ENCODE measurements at places on chromosomes 5 and 9. TPM values are rescaled to one million over a fixed set of nuclear protein-coding genes. Genes with fewer than 3 reads are reported as not detected.

KIAA0825 gene
- 6.3 TPM for total RNA-seq

SPINK1 gene
- 12.7 TPM for total RNA-seq

PTGES gene
- total RNA-seq, result 3.2 TPM

ZNF483 gene
- total RNA-seq, result 7.5 TPM

ANKRD34B gene
- 2.8 TPM for total RNA-seq

DNM1 gene
- total RNA-seq, result 9.0 TPM

SPRY4 gene
- total RNA-seq, result 28.9 TPM

ADAMTSL2 gene
- total RNA-seq, result 17.3 TPM

GRCh38 chr9:138016406-138017187 lies 139.0 kb downstream of the CACNA1B start:
- H3K27ac ChIP-seq, result no peak overlapping the region
- DNase-seq, result peak; percentile 58
- no peak overlapping the region for H3K4me3 ChIP-seq

GRCh38 chr5:39437467-39437866 lies 12.7 kb upstream of the DAB2 start:
- H3K27ac ChIP-seq, result no peak overlapping the region
- H3K36me3 ChIP-seq, result no peaks in the 10 kb centered on the region
- H3K27me3 ChIP-seq, result no peaks in the 10 kb centered on the region
- H3K4me3 ChIP-seq, result no peak overlapping the region

GRCh38 chr5:43390471-43390870 lies 21.7 kb downstream of the CCL28 start:
- no peak overlapping the region for H3K4me3 ChIP-seq
- H3K27ac ChIP-seq, result no peak overlapping the region
- no peaks in the 10 kb centered on the region for H3K27me3 ChIP-seq
- H3K4me1 ChIP-seq, result no peaks in the 10 kb centered on the region

GRCh38 chr5:10678244-10678643 lies 82.8 kb downstream of the DAP start:
- H3K4me3 ChIP-seq, result no peak overlapping the region
- H3K27ac ChIP-seq, result no peak overlapping the region
- H3K36me3 ChIP-seq, result peaks cover 64% of the 10 kb centered on the region
- no peaks in the 10 kb centered on the region for H3K4me1 ChIP-seq

DNA sequence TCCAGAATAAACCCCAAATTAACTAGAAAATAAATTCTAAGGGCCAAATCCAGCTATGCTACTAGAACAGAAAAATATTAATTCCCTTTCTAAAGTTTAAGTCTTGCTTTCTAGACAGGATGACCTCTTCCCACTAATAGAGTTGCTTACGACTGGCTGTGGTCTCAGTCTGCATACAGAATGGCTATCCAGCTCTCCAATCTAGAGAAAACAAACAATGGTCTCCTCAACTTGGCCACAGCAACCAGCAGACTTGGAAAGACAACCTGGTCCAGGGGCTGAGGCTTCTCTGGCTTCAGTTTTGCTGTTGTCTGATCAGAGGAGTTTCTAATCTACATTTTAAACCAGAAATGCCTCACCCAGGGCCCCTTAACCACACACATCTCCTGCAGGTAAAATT lies 28.9 kb downstream of the RASEF start:
- no peak overlapping the region for H3K4me3 ChIP-seq
- no peaks in the 10 kb centered on the region for H3K27me3 ChIP-seq
- no peak overlapping the region for H3K27ac ChIP-seq
- no peak for DNase-seq

GRCh38 chr9:126331964-126332748 lies 5.5 kb downstream of the MVB12B start:
- no peaks in the 10 kb centered on the region for H3K36me3 ChIP-seq
- H3K27ac ChIP-seq, result no peak overlapping the region
- no peaks in the 10 kb centered on the region for H3K27me3 ChIP-seq
- peaks cover 86% of the 10 kb centered on the region for H3K4me1 ChIP-seq
- no peak for DNase-seq

GRCh38 chr5:21806271-21806670 lies 1046.9 kb downstream of the CDH12 start:
- no peak overlapping the region for H3K4me3 ChIP-seq
- no peaks in the 10 kb centered on the region for H3K27me3 ChIP-seq
- DNase-seq, result no peak
- H3K27ac ChIP-seq, result no peak overlapping the region
- no peaks in the 10 kb centered on the region for H3K36me3 ChIP-seq

GRCh38 chr9:4970970-4971641 lies 14.0 kb upstream of the JAK2 start:
- H3K4me1 ChIP-seq, result peaks cover 3% of the 10 kb centered on the region
- no peak overlapping the region for H3K27ac ChIP-seq
- no peak overlapping the region for H3K4me3 ChIP-seq
- no peaks in the 10 kb centered on the region for H3K36me3 ChIP-seq

DNA sequence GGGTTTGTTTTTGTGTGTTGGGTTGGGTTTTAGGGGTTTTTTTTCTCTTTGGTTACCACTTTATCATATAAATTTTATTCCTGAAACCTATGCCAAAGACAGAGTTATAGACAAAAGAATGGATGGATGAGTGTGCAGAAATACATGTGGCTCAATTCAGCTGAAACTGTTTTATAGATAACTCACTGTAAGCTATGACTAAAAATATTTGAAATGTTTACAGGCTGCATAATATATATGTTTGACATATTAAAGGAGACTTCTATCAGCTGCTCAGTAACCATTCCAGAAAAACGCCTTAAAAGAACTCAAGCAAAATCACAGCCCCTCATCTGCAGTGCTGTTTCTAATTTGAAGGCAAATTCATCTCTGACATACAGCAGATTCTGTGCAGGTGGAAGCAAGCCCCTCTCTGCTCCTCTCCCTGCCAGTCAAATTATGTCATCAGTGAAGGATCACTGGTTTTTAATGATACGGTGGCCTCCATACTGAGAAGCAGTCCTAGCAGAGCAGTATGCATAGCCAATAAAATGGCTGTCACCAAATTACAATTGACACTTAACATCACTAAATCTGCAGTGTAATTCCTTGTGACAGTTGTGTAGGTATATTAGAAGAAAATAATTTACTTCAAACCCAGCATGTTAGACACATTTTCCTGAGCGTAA lies 301.6 kb downstream of the NR2F1-AS1 start:
- no peaks in the 10 kb centered on the region for H3K36me3 ChIP-seq
- H3K27ac ChIP-seq, result no peak overlapping the region
- no peak for DNase-seq
- no peaks in the 10 kb centered on the region for H3K27me3 ChIP-seq
- no peak overlapping the region for H3K4me3 ChIP-seq
- no peaks in the 10 kb centered on the region for H3K4me1 ChIP-seq

GRCh38 chr5:141874262-141874964 lies 3.8 kb downstream of the PCDH1 start:
- H3K27me3 ChIP-seq, result peaks cover 24% of the 10 kb centered on the region
- no peaks in the 10 kb centered on the region for H3K36me3 ChIP-seq
- H3K27ac ChIP-seq, result no peak overlapping the region
- H3K4me3 ChIP-seq, result no peak overlapping the region
- H3K4me1 ChIP-seq, result peaks cover 47% of the 10 kb centered on the region
- DNase-seq, result no peak

GRCh38 chr5:81724571-81724970 lies 26.3 kb downstream of the SSBP2 start:
- no peaks in the 10 kb centered on the region for H3K36me3 ChIP-seq
- DNase-seq, result no peak
- peaks cover 4% of the 10 kb centered on the region for H3K4me1 ChIP-seq
- H3K4me3 ChIP-seq, result no peak overlapping the region
- H3K27me3 ChIP-seq, result no peaks in the 10 kb centered on the region
- H3K27ac ChIP-seq, result no peak overlapping the region

DNA sequence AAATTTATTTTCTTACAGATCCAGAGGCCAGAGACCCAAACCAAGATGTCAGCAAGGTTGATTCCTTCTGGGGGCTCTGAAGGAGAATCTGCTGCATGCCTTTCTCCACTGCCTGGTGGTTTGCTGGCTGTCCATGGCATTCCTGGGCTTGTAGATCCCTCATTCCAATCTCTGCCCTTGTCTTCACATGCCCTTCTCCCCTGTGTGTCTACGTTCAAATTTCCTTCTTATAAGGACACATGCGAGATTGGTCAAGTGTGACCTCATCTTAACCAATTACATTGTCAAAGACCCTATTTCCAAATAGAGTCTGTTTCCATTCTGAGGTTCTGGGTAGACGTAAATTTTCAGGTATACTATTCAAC lies 84.5 kb upstream of the RAI14 start:
- no peak for DNase-seq
- no peaks in the 10 kb centered on the region for H3K36me3 ChIP-seq
- H3K27me3 ChIP-seq, result no peaks in the 10 kb centered on the region
- no peaks in the 10 kb centered on the region for H3K4me1 ChIP-seq

DNA sequence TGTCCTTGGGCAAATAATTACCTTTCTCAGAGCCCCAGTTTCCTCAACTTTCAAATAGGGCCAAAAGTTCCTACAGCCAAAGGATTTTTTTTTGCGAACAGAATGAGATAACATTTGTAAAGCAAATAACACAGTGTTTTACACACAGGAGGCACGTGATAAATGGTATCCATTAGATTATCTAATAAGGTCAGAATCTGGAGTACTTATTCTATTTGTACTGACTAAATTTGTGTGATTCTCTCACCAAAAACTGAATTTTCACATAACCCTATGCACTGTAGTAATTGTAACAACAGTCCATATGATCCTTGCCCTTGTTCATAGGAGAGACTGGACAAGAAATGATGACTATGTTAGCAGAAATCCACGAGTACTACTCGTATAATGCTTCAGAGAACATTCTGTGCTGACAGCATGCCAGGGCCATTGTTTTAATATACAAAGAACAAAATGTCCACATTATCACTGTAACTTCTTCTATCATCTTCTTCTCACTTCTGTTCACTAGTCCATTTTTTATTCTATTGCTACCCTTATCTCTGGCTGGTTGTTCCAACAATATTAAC lies 13.9 kb upstream of the FEM1C start:
- H3K27me3 ChIP-seq, result no peaks in the 10 kb centered on the region
- no peaks in the 10 kb centered on the region for H3K4me1 ChIP-seq
- no peak overlapping the region for H3K4me3 ChIP-seq
- H3K27ac ChIP-seq, result peak overlapping the region; percentile 24

GRCh38 chr5:54083851-54084250 lies 226.5 kb downstream of the ARL15 start:
- DNase-seq, result no peak
- H3K4me3 ChIP-seq, result no peak overlapping the region
- peaks cover 3% of the 10 kb centered on the region for H3K4me1 ChIP-seq
- no peaks in the 10 kb centered on the region for H3K27me3 ChIP-seq

DNA sequence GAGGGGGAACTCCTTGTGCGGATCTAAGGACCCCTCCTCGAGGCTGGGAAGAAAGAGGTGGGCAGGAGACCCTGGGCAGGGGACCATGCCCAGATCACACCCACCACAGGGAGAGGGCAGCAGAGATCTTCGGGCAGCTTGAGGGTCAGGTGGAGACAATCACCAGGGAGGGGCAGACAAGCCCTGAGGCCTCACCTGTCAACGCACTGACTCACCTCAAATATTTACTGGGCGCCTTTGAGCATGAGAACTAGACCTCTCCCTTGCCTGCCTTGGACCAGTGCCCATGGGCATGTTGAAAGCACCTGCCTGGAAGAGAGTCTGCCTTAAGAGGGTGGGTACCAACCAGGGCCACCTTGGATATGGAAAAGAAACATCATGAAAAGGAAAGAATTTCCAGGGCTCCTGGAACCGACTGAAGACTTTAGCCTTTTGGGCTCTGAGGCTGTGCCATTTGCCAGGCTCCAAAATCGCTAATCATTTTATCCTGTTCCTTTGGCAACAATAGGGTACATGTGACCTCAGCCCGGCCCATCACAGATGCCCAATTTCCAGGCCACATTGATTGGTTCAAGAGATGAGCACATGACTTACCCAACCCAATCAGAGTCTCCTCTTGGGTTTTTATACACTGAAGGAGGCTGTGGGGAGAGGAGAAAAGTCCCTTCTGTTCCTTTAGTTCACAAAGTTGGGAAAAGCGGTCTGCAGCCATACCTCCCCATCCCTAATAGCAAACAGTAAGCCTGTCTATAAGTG lies 10.4 kb upstream of the SPINK4 start:
- no peak overlapping the region for H3K4me3 ChIP-seq
- peaks cover 26% of the 10 kb centered on the region for H3K4me1 ChIP-seq
- peak; percentile 73 for DNase-seq
- H3K36me3 ChIP-seq, result no peaks in the 10 kb centered on the region
- no peaks in the 10 kb centered on the region for H3K27me3 ChIP-seq

GRCh38 chr5:63170486-63170885 lies 591.9 kb downstream of the LRRC70 start:
- no peaks in the 10 kb centered on the region for H3K36me3 ChIP-seq
- H3K4me3 ChIP-seq, result no peak overlapping the region
- no peaks in the 10 kb centered on the region for H3K4me1 ChIP-seq
- H3K27me3 ChIP-seq, result no peaks in the 10 kb centered on the region
- DNase-seq, result peak; percentile 17
- no peak overlapping the region for H3K27ac ChIP-seq

- H3K27ac ChIP-seq, result no peak overlapping the region
- H3K4me3 ChIP-seq, result no peak overlapping the region
- H3K27me3 ChIP-seq, result no peaks in the 10 kb centered on the region
- H3K36me3 ChIP-seq, result no peaks in the 10 kb centered on the region
- DNase-seq, result no peak
Observed at GRCh38 chr5:153571162-153571561, 80.7 kb downstream of the GRIA1 start.

- no peaks in the 10 kb centered on the region for H3K36me3 ChIP-seq
- no peaks in the 10 kb centered on the region for H3K4me1 ChIP-seq
- H3K27ac ChIP-seq, result no peak overlapping the region
- no peak for DNase-seq
- H3K27me3 ChIP-seq, result no peaks in the 10 kb centered on the region
Observed at GRCh38 chr5:142179776-142180387, 71.3 kb downstream of the NDFIP1 start.

Measured in left lung (tissue), 14 donors.